KG1 (cell line): ENCODE measurements at places on chromosomes 12 and 14.

DNA sequence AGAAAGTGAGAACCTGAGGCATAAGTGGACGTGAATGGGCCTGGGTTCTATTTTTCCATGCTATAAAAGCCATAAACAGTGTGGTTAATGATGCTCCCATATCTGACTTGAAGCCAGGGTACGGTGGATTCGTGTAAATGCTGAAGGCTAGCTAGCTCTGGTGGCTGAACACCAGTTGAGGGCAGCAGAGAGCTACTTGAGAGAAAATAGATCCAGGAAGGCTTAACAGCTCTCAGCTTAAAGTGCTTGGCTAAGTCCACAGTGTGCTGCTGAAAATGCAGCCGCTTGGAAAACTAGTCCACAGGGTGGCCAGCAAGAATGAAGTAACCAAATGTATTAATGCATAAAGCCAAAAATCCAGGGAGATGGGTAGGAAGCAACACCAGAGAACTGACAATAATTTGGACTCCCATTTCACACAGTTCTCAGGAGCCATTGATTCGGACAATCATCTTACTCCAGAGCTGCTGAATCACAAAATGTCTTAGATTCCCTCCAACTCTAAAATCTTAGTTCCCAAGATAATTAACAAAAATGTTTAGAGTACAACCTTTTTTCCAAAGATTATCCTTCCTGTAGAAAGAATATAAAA is 15.0 kb upstream of the FOXG1 start:
- peak; percentile 3 for DNase-seq

DNA sequence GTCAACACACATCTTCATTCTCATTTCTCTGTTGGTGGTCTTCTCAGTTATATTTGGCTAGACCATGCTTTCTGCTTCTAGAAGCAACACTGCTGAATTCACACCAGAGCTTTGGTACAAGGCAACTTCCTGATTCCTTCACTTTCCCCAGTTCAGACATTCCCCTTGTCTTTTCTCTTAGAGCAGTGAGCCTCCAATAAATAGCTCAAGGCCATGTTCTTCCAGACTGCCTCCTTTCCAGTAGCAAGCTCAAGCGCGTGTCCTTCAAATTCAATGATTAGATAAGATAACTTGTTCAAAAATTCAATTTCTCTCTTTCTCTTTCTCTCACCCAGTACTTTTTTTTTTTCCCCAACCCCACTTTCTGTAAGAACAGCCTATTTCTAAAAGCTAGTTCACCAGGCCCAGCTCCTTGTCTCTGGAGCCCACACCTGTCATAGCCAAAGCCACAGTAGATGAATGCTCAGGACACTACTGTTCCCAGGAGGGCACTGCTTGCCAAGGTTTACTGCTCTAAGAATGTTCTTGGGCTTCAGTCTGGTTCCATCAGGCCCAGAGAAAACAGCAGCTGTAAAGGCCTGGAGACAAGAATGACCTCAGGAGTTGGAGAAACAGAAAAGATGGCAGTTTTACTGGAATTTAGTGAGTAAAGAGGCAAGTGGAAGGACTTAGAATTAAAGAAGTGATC is 17.7 kb downstream of the TBK1 start:
- no peak for DNase-seq

GRCh38 chr14:20631880-20632389 is 9.6 kb downstream of the OR6S1 start:
- no peak for DNase-seq

DNA sequence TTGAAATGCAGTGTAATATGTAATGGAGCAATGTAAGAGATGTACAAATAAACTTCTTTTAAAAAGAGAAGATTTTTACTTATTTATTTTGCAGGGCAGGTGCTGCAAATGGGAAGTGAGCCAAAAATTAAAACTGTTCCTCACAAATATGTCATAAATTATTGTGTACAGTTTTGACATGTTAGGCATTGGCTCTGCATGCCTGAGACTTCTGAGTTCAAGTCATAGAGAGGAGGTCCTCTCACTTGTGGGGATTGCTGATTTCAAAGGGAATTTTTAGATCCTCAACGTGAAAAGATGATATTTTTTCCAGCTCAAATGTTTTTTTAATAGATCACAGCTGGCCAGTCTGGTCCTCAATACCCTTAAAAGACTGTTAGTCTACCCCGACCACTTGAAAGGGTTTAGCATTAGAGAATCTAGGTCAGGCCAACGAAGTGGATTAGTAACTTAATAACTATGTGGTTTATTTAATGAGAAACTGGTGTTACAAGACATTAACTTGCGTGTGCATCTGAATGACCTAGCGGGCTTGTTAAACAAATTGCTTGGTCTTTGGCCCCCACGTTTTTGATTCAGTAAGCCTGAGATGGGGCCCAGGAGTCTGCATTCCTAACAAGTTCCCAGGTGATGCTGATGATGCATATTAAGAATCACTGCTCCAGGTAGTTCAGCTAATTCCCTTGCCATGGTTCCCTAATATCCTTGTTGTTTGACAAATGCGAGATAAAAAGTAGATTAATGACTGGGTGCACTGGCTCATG is 30.9 kb upstream of the WDR89 start:
- DNase-seq, result no peak

GRCh38 chr12:67827820-67828383 is 161.3 kb upstream of the IFNG-AS1 start:
- no peak for DNase-seq

GRCh38 chr14:93059917-93060545 is 55.7 kb downstream of the ITPK1 start:
- DNase-seq, result no peak

GRCh38 chr12:96061864-96062453 is 26.6 kb upstream of the LTA4H start:
- DNase-seq, result peak; percentile 81

GRCh38 chr14:88975043-88975830 is 150.8 kb downstream of the TTC8 start:
- no peak for DNase-seq

GRCh38 chr14:88196925-88197324 is 126.1 kb downstream of the KCNK10 start:
- DNase-seq, result no peak

- DNase-seq, result no peak
Measured at GRCh38 chr14:100577321-100577985, 9.8 kb downstream of the BEGAIN start.

DNA sequence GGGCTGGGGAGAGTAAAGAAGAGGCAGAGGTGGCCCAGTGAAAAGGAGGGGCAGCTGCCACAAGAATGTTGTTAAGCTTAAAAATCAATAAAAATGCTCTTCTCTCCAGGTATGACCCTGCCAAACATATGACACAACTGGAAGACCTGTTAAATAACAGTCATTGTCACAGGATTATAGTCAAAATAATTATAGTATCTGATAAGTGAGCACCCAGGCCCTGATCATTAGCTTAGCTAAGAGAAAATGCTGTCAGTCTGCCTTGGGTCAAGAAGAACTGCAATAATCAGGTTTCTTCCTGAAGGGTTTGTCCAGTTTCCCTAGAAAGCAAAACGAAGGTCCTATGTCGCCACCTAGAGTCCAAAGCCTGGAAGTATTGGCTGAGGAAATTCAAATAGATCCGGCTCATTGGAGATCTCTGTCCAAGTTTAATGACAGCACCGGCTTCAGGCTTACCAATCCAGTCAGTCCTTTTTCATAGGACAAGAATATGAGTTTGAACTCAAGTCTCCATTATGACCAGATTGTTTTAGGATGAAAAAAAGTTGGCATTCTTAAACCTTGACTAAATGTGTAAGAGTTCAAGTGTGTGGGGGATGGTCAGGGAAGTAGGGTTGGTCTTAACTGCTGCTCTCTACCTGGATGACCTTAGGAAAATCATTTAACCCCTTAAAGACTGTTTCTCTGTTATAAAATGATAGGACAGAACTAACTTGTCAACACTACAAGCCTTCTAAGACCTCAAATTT is 22.5 kb upstream of the NKX2-8 start:
- peak; percentile 12 for DNase-seq

- no peak for DNase-seq
Measured at GRCh38 chr12:65152596-65152995, 16.8 kb upstream of the LEMD3 start.

GRCh38 chr12:128914908-128915563 is 61.8 kb downstream of the GLT1D1 start:
- peak; percentile 33 for DNase-seq

DNA sequence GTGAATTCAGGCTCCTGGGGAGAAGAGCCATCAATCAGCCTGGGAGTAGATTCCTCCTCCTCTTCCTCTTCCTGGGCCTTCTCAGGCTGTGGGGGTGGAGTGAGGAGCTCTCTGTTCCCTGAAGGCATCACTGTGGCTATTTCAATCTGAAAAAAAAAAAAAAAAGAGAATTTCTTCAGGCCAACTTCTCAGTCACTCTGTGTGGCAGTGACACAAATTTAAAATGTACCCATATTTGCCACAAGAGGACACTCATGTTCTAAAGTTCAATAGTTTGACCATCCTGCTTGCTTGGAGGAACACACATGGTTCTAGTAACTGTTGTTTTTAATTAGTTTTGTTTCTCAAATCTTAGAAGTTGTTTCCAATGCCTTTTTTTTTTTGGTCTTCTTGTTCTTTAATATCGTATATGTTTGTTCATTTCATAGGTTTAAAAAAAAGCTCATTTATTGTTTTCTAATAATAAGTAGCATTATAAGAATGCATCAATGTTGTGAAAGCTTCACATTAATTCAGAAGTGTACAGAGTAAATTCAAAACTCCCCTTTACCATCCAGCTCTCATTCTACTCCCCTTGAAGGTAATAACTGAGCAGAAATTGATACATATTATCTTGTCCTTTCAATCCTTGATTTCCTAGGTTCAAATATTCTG is 23.3 kb upstream of the CCER1 start:
- DNase-seq, result peak; percentile 11

DNA sequence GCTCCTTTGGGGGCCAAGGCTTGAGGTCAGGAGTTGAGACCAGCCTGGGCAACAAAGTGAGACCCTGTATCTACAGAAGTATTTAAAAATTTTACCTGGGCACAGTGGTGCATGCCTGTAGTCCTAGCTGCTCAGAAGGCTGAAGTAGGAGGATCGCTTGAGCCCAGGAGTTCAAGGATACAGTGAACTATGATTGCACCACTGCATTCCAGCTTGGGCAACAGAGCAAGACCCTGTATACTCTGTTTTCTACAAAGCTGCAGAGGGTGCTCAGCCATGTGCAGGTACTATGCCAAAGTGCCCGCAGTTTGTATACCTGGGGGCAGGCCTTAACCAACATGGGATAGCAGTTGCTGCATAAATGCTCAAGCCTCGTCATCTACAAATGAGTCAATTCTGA is 26.8 kb upstream of the CDKL1 start:
- DNase-seq, result no peak

GRCh38 chr12:14982991-14983390 is 10.1 kb downstream of the PDE6H start:
- DNase-seq, result no peak

DNA sequence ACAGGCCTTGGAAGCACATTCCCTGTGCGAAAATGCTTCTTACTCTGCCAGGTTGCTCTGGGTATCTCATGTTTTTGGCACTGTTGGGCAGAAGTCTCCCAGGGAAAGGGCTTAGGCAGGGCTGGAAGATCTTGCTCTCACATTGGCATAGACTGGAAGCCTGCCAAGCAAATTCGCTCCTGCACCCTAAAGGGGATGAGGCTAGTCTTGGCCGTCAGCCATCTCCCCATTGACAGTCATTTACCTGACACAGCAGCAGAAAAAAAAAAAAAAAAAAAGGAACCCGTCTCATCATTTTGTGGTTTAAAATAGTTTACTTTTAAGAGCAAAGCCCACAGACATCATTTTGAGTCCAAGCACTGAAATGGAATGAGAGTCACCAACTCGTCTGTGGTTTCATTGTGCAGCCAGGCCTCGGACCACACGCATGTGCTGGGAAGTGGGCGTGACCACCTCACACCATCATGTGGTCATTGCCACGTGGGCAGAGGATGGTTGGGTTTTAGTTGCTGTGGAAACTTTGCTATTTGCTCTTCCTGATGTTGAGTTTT is 84.8 kb downstream of the NRXN3 start:
- DNase-seq, result no peak

DNA sequence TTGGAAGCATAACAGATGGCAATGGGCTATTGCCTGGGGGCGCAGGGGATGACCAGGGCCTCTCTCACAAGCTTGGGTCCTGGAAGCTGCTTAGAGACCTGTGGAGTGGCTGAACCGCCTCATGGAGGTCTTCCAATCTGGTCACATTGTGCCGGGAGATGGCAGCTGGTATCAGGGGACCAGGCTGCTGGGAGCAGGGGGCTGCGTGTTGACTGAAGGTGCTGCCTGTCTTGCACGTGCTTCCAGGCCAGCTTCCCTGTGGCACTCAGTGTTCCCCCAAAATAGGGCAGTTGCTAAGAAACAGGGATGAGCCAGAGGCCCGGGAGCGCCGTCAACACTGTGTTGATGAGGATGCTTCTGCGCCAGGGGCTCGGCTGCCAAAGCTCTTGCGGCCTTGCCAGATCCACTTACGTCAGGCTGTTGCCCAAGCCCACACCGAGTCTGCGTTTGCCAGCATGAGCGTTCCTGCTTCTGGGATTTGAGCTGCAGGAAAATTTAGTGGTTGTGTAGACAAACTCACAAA is 39.8 kb downstream of the ELK3 start:
- no peak for DNase-seq

- no peak for DNase-seq
Measured at GRCh38 chr12:105272814-105273416, 36.9 kb upstream of the APPL2 start.

- DNase-seq, result no peak
Measured at GRCh38 chr12:97758586-97758985, 296.0 kb downstream of the RMST start.

GRCh38 chr12:57214398-57214781 is 2.2 kb upstream of the NXPH4 start:
- DNase-seq, result no peak

DNA sequence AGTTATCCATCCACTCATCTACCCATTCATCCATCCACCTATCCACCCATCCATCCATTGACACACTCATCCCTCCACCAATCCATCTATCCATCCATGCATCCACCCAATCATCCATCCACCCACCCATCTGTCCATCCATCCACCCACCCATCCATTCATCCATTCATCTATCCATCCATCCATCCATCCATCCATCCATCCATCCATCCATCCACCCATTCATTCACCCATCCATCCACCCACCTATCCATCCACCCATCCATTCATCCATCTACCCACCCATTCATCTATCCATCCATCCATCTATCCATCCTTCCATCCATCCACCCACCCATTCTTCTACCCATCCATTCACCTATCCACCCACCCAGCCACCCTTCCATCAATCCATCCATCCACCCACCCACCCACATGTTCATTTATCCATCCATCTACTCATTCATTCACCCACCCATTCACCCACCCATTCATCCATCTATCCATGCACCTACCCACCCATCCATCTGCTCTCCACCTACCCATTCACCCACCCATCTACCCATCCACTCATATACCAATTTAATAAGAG is 193.8 kb upstream of the ARID2 start:
- DNase-seq, result no peak
